Stimulated activated CD4-positive, alpha-beta T cell treated with anti-CD3 and anti-CD28 coated beads, Interleukin-4, amount 100 ng/mL, for 24 hours (primary cell): ENCODE measurements at places on chromosomes 5 and 9.

DNA sequence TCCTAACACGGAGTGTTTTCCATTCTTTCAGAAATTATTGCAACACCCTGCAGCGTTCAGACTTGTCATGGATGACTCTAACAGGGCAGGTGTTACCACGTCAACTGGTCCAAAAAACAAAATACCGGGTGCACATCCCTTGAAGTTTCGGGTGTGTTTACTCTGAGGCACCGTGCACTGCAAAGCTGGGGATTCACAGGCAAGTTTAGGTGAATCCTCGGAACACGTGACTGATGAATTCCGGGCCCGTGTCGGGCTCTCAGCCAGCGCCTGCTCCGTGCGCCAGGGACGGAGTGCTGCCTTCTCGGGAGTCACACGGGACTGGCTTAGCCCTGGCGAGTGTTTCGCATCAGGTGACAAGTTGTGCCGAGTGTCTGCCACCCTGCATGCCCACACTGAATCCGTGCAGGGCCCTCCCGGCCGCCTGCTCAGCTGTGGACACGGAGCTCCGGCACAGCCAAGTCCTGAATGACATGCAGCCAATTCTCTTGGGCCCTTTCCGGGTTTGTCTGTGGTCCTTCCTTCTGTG, 66.0 kb upstream of the IRX4 start:
- no peak for DNase-seq

- no peak for DNase-seq
These were observed 3.9 kb downstream of the SPTAN1 start for GRCh38 chr9:128556276-128556675.

- no peak for DNase-seq
These were observed 19.2 kb downstream of the SLC27A6 start for GRCh38 chr5:128984480-128984879.

- DNase-seq, result no peak
These were observed 775.9 kb upstream of the CDH9 start for GRCh38 chr5:27814286-27814685.

DNA sequence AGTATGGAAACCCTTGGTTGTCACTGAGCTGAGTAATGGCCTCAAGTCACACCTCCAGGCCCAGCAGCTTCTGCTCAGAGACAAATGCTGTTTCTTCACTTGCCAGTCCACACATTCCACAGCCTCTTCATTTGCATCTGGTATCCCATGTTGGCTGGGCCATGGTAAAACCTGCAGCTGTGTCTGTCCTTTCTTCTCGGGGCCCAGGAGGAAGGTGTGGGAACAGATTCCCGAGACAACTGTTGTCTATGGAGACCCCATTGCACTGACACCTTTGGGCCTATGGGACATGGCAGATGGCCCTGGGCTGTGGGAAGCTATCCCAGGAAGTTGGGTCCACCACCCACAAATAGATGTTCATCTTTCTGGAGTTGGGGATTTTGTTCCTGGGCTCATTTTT, 85.1 kb downstream of the MACROH2A1 start:
- no peak for DNase-seq

- no peak for DNase-seq
These were observed 59.2 kb downstream of the C9orf50 start for GRCh38 chr9:129561594-129562281.

GRCh38 chr9:106830527-106831150, 32.3 kb upstream of the ZNF462 start:
- DNase-seq, result no peak

DNA sequence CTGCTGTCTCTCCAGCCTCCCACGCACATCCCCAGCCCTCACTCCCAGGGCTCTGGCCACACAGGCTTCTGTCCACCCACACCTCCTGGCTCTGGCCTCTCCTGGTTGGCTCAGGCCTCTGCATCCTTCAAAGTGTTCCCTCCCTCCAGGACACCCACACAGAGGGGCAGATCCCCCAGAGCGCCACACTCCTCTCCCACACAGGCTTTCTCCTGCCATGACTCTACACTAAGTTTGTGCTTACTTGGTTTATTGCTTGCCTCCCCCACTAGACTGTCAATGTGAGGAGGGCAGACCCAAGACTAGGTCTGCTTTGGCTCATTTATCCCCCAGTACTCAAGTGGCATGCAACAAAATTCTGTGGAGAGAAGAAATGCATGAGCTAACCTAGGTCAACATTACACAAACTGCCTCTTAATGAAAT, 67.0 kb upstream of the SPOCK1 start:
- DNase-seq, result no peak

GRCh38 chr9:6150483-6150882, 65.1 kb upstream of the IL33 start:
- DNase-seq, result no peak

GRCh38 chr5:119340597-119341218, 15.1 kb upstream of the TNFAIP8 start:
- no peak for DNase-seq

- no peak for DNase-seq
These were observed 41.2 kb upstream of the ZNF300 start for GRCh38 chr5:150945947-150946346.

DNA sequence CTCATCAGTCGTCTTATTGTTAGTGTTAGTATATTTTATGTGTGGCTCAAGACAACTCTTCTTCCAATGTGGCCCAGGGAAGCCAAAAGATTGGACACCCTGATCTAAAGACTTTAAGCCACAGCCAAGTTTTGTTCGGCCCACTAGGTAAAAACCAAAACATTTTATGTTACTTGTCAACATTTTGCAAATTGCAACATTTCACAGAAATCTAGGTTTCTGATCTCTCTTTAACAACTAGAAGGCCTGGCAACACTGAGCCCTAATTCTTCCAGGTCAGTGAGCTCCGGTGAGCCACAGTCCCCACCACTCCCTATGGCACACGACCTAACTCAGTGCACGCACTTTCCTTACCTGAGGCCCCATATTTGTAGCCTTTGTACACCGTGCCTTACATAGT, 24.0 kb downstream of the MYO10 start:
- DNase-seq, result no peak

DNA sequence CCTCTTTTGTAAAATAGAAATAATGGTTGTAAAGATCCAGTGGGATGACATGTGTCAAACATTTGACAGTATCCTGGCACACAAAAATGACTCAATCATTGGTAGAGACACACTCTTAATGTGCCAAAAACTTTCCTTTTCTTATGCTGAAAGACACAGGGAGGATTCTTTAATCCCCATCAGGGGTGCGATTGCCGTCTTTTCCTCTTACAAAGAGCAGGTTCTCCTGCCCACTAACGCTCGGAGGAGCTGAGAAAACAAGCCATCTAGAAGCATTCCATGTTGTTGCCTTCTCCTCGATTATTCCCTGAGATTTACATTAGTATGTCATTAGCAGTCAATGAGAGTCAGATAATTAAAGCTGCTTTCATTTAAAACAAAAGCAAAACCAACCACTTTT, 342.6 kb upstream of the CCNH start:
- no peak for DNase-seq

DNA sequence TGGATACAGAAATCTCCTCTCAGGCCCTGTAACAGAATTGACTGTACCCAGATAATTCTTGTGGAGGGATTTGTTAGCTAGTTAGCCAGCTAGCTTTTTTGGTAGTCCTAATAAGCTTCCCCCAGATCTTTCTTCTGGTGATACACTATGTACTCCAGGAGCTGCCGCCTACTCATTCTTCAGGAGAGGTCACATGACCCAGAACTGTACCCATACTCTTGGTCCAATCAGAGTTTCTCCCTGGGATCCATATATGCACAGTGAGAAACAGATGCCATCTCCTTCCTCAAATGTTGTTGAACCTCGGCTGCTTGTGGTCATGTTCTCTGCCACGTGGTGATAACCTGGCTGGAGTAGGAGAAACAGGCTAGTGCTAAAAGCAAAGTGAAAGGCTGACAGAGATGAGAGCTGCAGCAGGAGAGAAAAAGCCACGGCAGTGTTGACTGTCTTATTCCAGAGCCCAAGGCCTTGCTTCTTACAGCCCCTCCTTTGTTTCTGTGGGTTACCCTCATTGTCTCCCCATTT, 123.0 kb upstream of the RFX3 start:
- no peak for DNase-seq

DNA sequence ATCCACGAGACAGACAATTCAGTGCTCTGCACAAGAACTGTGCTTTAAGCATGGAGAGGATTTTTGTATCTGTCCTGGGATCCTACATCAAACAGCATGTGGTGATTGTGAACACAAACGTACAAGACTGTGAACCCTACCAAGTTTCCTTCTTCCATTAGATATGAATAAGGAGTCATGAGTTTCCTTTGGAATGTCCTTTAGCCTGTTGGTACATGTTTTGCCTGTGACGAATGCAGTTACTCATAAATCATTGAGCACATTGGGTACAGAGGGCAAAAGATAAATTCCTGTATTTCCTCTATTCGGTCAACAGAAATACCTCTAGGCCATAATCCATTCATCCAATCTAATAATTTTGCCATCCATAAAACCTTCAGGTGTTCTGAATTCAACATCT, 61.5 kb downstream of the FXN start:
- DNase-seq, result no peak

DNA sequence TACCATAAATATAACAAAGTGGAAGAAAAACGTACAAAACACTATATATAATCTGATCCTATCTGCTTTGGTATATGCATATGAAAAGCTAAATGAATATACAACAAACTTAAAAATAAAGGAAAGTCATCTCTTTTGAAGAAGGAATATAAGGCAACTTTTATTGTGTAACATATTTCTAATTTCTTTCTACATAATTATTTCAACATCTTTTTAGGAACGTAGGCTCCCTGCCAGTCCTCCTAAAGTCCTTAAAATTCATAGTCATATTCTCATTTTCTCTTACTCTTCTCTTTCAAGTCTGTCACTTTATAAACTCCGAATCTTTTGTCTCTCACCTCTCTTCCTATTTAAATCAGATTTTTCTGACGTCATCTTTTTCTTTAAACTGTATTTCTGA, 9.6 kb downstream of the DEPDC1B start:
- no peak for DNase-seq

DNA sequence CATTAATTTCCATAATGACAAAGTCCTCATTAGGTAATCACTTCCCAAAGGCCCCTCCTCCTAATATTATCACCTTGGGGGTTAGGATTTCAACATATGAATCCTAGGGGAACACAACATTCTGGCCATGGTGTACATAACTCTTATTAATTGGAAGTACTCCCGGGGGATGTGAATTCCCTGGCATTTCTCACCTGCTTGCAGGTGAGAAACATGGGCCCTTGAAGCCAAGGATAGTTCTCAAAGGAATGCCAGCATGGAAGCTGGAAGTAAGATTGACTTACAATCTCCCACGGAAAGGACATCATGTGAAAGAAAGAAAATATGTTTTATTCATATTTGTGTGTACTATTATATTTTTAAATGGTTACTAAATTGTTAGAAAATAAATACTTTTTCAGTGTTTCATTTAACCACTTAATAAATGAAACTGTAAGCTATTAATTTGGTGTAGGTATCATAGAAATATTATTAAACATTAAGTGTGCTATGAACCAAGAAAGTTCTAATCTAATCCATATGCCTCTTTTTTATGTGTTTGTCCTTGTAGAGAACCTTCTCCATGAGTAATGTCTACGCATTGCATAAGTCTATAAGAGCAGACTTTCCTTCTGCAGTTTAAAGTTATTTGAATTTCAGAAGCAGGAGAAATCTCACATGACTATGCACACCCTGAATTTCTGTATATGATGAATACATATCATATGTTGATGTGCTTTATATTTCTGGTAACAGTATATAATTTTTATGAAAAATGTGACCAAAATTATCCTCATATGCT, 59.4 kb downstream of the ANXA1 start:
- no peak for DNase-seq

GRCh38 chr5:57677235-57677634, 194.6 kb upstream of the ACTBL2 start:
- DNase-seq, result no peak

- no peak for DNase-seq
These were observed 15.5 kb downstream of the ATOX1 start for GRCh38 chr5:151742870-151743294.

DNA sequence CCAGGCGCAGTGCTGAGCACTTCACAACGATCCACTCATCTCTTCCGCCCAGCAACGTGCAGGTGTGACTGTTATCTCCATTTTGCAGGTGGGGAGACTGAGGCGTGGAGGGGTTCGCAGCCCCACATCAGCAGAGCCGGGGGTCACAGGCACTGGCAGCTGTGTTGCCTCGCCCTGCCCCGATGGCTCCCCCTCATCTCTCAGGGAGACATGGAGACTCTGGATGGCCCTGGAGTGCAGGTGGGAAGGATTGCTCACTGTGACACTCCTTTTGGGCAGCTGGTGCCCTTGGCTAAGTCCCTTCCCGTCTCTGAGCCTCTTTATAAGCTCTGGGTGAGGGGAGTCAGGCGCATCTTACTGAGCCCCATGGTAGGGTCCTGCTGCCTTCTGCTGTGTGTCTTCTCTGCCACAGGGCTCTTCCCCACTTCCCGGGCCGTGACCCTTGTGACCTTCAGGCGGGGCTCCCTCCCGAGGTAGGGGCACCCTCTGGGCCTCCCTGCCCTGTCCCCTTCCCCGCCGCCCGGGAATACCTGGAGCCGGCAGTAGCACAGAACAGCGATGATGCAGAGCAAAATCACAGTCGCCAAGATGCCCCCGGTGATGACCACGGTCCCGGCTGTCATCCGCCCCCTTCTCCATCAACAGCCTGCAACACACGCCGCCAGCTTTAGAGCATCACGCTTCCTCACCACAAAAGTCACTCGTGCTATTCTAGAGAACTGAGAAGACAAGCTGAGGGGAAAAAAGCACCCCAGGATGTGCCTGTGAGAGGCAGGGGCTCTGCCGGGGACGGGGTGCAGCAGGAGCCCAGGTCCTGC, 29.4 kb downstream of the FAM163B start:
- no peak for DNase-seq

DNA sequence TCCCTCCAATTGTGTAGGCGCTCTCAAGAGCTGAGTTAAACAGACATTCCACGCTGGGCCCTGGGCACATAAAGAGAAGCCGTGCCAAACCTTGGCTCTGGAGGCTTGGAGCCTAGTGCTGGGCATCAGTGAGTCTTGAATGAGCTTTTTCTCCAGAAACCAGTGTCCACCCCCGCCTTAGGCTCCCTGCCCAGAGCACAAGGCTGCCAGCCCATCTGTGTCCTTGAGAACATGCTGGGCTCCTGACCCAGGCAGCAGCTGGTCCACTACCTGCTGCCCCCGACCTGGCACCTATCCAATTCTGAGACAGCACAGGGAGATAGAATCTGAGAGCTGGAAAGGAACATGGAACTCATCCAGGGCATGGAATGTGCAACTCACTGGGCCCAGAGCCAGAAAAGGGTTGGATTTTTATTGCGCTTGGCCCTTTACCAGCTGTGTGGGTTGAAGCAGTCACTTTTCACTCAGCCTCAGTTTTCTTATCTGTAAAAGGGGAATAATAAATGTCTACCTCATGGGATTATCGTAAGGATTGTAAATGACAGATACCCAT, 92.4 kb upstream of the CPLX2 start:
- no peak for DNase-seq

GRCh38 chr9:23556459-23556858, 269.6 kb downstream of the ELAVL2 start:
- no peak for DNase-seq

GRCh38 chr5:57804007-57804444, 321.4 kb upstream of the ACTBL2 start:
- no peak for DNase-seq

- DNase-seq, result no peak
These were observed 38.1 kb upstream of the CD180 start for GRCh38 chr5:67234671-67235176.
